ENCODE measurements at places on chromosomes 16 and 17.
A peak's percentile ranks its signal among the peaks of the same experiment; 100 is the strongest.

DNA sequence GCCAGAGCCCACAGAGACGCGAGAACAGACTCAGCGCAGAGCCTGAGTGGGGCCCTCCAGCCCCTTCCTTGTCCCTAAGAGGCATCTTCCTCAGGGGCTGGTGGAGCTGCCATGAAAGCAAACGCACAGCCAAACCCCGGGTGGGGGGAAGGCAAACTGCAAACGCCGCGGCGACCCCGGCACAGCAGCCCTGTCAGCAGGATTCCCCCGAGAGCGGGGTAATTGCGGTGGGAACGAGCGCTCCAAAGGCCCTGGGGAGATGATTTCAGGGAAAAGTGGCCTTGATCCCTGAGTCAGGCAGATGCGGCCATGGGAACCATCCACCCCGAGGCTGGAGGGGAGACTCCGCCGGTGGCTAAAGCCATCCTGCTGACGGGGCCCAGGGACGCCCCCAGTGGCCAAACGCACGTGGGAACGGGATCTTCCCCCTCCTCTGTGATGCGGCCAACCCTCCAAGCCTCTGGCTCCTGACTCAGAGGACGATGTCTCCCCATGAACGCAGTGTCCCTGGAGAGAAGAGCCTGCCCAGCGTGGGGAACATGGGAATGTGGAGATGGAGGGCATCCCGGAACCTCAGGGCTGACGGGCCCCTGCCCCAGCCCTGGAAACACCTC, 25.1 kb downstream of the SLC7A5 start:
- no peak for DNase-seq

GRCh38 chr16:65225488-65225887, 103.6 kb upstream of the CDH11 start:
- no peak for DNase-seq

DNA sequence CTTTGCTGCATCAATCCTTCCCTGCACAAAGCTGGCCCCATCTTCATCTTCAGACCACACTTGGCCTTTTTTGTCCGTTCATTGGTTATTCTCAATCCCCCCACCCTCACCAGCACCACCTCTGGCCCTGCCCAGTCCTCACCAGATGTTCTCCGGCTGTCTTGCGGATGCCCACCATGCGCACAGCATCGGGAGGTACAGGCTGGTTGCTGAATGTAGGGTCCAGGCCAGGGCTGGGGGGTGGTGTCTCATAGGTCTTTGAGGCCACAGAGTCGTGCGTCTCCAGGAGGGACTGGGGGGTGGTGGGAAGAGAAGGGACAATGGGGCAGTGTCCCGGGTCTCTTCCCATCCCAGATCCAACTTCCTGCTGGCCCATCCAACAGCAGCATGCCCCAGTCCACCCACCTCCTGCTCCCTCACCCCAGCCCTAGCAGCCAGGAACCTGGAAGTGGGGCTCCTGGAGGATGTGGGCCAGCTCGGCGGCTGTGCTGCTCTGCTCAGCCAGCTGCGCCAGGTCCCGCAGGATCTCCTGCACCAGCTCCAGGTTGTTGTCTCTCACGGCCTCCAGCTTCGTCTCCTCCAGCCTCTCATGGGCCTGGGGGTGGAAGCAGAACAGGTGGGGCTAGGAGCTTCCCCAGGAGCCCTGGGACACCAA, 24.4 kb downstream of the MPP2 start:
- DNase-seq, result no peak

GRCh38 chr17:72853440-72854415, 238.8 kb downstream of the SLC39A11 start:
- no peak for DNase-seq

- no peak for DNase-seq
Observed at GRCh38 chr17:59547131-59547915, 18.1 kb upstream of the DHX40 start.

- no peak for DNase-seq
Observed at GRCh38 chr17:33980193-33980592, 274.9 kb upstream of the CCL2 start.

DNA sequence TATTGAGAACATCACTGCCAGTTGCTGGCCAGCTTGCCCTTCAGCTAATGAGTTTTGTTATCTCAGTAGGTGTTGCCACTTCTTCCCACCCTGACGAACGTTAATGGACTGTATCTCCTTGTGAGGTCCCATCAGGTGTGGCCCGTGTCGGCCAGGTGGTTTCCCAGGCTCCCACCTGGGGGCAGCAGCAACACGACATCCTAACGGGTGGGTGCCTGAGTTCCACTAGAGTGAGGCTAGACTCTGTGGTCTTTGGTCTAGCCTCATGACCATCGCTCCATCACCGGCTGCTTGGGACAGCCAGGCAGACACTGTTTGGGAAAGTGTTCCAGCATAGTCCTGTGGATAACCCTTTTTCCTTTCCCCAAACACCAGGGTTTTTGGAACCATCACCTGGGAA, 45.6 kb upstream of the LCMT1 start:
- DNase-seq, result no peak

DNA sequence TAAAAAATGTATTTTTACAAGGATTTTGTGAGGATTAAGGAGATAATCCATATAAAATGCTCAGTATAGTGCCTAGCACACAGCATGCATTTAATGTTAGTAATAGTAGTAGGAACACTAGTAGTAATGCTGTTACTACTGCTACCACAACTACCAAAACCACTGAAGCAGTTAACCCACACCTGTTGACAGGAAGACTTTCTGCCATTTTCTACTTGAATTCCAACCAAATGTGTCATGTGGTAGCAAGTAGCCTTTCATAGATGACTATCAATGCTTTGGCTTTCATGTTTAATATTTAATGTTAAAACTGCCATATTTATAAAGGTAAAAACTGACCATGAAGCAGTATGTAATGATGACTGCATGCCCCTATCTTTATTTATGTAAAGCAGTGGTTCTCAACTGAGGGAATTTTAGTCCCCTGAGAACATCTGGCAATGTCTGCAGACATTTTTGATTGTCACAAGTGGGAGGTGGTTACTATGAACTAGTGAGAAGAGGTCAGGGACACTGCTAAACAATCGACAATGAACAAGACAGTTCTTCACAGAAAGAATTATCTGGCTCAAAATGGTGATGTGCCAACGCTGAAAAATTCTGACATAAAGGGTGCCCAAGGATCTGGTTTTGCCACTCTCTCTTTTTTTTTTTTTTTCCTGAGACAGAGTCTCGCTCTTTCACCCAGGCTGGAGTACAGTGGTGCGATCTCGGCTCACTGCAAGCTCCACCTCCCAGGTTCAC, 89.4 kb downstream of the ITFG1 start:
- DNase-seq, result no peak

GRCh38 chr17:43176119-43176570, 5.1 kb downstream of the NBR1 start:
- no peak for DNase-seq

- no peak for DNase-seq
Observed at GRCh38 chr17:27491713-27492190, 35.5 kb downstream of the KSR1 start.

DNA sequence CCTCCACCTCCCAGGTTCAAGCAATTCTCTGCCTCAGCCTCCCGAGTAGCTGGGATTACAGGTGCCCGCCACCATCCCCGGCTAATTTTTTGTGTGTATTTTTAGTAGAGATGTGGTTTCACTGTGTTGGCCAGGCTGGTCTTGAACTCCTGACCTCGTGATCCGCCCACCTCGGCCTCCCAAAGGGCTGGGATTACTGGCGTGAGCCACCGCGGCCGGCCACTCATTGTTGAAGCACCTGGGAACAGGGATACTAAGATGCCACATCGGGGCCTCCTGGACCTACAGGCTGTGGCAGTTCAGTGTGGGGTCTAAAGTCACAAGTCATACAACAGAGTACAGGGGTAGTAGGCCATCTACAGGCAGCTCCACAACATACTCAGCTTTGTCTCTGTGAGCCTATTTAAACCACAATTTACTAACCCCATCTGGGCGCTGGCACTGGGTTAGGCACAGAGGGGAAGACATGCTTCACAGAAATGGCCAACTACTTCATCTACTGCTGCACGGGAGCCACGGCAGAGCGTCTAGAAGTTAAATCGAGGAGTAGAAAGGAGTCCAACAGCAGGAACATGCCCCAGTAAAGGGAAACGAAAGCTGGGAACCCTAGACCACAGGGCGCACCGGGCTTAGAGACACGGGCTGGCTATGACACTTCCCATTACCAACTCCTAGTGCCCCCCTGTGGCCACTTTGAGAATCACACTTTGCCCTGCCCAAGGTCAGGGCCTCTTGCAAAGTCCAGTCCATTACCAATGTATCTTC, 4.3 kb downstream of the VAMP2 start:
- peak; percentile 73 for DNase-seq

GRCh38 chr17:75450270-75450669, 6.2 kb upstream of the TMEM94 start:
- DNase-seq, result no peak

DNA sequence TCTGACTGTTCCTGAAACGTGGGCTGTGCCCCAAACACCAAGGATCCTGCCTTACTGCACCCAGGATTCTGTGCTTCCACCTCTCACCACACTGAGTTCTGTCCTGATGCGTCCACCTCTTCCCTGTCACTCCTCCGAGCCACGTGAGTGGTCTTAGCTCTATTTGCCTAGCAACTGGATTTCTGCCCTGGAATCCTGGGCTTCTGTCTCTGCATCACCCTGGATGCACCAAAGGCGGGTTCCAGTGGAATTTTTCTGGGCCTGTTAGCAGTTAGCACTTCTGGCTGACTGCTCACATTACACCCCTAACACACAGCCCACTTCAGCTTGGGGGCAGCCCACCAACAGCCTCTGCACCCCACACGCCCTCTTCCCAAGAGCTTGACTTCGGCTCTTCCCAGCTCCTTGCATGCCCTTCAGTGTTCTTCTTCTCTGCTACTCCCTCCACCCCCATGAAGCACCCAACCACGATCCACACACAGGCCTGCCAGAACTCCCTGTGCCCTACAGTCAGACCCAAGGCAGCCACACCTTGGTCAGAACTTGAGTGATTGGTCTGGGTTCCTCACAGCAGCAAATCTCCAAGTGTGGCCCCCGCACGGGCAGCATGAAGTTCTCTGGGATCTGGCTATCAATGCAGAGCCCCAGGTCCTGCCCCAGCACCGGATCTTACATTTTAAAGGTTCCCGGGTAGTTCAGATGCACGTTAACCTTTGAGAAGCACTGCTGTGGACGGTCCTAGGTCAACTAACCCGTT, 129.8 kb upstream of the RCVRN start:
- DNase-seq, result no peak

DNA sequence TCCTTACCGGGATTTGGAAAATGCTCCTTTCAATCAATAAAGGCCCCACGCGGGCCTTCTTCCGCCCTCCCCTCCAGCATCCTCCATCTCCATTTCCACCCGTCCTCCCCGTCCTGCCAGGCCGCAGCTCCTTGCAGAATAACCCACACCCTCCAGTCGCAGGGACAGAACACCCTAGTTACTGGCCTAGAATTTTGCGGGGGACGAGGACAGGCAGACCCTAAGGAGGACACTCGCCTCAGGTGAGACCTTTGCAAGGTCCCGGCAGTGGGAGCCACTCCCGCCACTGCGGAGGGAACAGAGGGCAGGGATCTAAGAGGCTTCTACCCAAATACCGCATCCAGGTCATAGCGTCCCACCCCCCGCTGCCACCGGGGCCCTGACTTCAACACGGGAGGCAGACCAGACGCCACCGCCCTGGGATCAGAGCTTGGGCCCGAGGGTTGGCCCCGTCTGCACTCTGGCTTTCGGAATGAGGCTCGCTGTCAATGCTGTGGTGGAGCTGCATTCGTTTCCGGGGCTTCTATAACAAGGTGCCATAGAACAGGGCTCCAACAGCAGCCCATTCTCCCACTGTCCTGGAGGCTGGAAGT, 26.8 kb downstream of the SLC25A10 start:
- DNase-seq, result no peak

- DNase-seq, result no peak
Observed at GRCh38 chr16:50273888-50274325, 7.6 kb downstream of the ADCY7 start.

GRCh38 chr17:82297280-82297713, 20.1 kb downstream of the CD7 start:
- peak; percentile 78 for DNase-seq

DNA sequence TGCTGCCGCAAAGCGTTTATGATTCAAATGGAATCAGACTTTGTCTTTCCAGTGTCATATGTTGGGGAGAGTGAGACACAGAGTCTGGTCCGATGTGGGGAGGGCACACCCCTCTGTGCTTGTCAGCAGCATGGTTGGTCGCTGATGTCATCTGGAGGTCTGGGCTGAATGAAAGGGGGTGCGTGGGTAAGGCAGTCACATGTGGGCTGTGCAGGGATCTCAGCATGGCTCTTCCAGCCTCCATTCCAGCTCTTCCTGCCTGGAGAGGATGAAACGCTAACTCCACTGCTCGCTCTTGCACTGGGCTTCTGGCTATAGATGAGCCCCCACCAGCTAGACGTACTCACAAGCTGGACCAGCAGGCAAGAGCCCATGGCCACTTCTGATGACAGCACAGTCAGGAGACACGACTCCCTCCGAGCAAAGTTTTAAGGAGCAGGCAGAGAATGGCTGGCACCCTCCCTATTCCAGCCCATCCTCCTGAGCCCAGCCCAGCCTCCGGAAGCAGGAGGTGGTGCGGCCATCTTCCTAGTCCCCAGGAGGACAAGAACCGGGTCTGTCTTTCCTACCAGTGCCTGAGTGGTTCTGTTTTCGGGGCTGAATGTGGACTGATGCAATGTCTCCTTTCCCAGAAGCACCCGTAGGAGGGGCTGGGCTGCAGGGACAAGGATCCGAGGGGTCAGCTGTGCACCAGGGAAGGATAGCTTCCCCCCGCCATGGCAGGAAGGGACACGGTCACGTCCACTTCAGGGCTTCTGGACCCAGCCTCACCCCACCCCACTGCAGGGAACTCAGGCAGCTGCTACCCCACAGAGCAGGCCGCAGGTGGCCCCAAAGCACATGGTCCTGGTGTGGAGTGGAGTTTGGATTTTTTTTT, 41.5 kb upstream of the CBFA2T3 start:
- no peak for DNase-seq

- no peak for DNase-seq
Observed at GRCh38 chr16:89084814-89085612, 8.6 kb upstream of the ACSF3 start.

DNA sequence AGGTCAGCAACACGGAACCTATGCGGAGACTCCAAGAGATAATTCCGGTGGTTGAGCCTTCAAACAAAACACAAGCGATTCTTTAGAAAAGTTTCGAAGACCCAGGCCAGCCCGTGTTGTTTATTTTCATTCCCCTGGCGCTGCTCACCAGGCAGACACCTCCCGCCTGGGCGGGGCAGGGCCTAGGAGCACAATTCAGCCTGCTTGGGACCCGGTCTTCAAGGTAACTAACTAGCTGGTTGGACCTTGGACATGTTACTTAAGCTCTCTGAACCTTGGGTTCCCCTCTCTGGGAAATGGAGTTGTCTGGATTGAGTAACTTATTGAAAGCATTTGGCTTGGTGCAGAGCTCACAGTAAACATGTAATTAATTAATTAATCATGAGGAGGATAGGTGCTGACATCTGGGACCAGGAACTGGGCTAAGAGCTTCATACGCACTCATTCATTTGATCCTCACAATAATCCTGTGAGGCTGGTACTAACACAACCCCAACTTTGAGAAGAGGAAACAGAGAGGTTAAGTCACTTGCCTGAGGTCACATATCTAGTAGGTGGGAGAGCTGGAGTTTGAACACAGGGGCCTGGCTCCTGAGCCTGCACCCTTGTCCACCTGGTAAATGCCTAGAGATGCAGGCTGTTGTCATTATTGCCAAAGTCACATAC, 125.3 kb upstream of the SMURF2 start:
- no peak for DNase-seq

- DNase-seq, result no peak
Observed at GRCh38 chr16:89317101-89317671, 99.7 kb downstream of the ZNF778 start.

All from activated CD8-positive, alpha-beta memory T cell treated with anti-CD3 and anti-CD28 coated beads for 4 hours (primary cell).